ENCODE measurements at places on chromosomes 2 and 18. TPM values are rescaled to one million over a fixed set of nuclear protein-coding genes. Genes with fewer than 3 reads are reported as not detected.

DNA sequence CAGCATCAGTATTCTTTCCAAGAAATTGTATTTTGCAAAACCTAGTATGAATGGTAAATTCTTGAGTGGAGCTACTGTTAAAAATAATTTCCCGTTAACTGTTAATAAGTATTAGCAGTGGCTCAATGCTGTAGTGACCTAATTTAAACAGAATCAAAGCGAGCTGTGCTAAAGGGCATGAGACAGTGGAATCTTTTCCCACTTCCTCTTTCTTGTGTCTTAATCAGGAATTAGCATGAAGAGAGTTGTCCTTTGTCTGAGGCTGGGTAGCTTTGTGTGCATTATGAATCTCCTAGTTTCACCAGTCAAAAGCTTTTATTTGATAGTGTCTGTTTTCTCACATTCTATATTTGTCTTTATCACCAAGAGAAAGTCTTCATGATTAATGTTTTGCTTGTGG is 298.8 kb upstream of the GCFC2 start:
- H3K4me3 ChIP-seq = no peak overlapping the region
- H3K27me3 ChIP-seq = no peaks in the 10 kb centered on the region
- peaks cover 30% of the 10 kb centered on the region for H3K4me1 ChIP-seq
- no peak overlapping the region for H3K27ac ChIP-seq
- H3K36me3 ChIP-seq = no peaks in the 10 kb centered on the region

DNA sequence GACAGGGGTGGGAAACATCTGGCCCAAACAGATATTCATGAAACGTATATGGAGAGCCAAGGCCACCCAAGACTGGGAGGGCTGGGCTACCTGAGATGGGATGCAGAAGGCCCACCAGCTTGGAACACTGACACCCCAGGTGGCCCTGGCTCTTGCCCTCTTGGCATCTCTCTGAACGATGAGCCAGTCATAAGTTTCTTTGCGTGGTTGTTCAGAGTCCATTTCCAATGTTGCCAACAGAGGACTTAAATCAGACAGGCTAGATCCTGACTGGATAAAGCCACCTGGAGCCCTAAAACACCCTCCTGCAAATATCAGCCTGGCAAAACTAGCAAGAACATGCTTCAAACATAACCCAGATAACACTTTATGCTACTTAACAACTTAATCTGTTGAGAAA is 42.6 kb downstream of the LPIN2 start:
- H3K4me1 ChIP-seq = peaks cover 37% of the 10 kb centered on the region
- DNase-seq = no peak
- H3K27ac ChIP-seq = no peak overlapping the region
- no peaks in the 10 kb centered on the region for H3K27me3 ChIP-seq
- no peak overlapping the region for H3K4me3 ChIP-seq
- H3K36me3 ChIP-seq = no peaks in the 10 kb centered on the region

- H3K27ac ChIP-seq = no peak overlapping the region
- H3K36me3 ChIP-seq = no peaks in the 10 kb centered on the region
- H3K4me3 ChIP-seq = no peak overlapping the region
- DNase-seq = no peak
- H3K27me3 ChIP-seq = no peaks in the 10 kb centered on the region
- peaks cover 5% of the 10 kb centered on the region for H3K4me1 ChIP-seq
Measured at GRCh38 chr18:49055754-49056172, 105.0 kb upstream of the SMAD7 start.

GRCh38 chr2:28342081-28342967 is 50.3 kb upstream of the FOSL2 start:
- DNase-seq = no peak
- peaks cover 26% of the 10 kb centered on the region for H3K4me1 ChIP-seq
- no peaks in the 10 kb centered on the region for H3K36me3 ChIP-seq

DNA sequence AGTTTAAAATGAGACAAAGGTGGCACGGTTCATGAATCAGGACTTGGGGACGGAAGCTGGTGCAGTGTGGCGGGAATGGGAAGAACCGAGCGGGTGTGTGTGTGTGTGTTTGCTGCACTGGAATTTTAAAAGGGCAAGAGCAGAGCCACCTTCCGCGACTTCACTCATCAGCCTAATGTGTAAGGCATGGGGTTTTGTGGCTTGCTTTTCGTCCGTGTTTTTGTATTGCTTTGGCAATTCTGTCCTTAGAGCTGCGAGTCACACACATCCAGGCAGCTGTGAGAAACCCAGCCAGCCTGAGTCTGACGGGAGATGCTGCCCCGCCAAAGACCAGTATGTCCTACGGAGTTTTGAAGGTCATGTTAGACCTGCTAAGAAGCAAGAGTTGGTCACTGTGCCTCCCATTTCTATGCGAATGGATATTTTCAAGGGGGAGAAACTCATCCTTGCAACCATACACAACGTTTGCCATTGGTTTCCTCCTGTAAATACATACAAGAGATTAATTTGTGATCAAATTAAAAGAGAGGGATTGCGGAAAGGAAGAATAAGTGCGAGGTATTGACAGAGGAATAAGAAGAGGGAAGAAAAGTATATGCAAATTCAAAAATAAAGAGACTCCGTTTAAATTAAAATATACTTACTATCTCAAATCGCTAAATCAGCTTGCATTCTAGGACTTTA is 665 bp upstream of the CACNB4 start:
- DNase-seq = peak; percentile 22
- no peak overlapping the region for H3K27ac ChIP-seq
- H3K4me1 ChIP-seq = peaks cover 18% of the 10 kb centered on the region
- H3K4me3 ChIP-seq = peak overlapping the region; percentile 88
- H3K27me3 ChIP-seq = peaks cover 67% of the 10 kb centered on the region

DNA sequence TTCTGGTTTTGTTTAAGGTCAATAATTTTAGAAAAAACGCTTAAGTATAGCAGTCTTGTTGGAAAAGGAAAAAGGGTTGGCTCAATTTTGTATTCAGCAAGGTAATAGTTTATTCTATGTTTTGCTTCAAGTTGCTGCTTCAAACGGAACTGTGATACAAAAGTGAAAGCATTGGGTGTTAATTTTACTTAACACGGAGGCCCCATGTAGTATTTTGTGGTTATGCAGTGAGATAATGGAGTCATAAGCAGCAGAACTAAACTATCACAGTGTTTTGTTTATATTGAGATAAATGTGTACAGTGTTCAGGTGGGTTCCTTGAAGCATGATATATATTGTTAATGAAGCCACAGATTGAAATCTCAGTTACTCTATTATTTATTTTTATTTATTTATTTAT is 67.0 kb upstream of the LYPD6B start:
- no peak for DNase-seq
- no peaks in the 10 kb centered on the region for H3K27me3 ChIP-seq
- peaks cover 51% of the 10 kb centered on the region for H3K4me1 ChIP-seq
- peaks cover 15% of the 10 kb centered on the region for H3K36me3 ChIP-seq

DNA sequence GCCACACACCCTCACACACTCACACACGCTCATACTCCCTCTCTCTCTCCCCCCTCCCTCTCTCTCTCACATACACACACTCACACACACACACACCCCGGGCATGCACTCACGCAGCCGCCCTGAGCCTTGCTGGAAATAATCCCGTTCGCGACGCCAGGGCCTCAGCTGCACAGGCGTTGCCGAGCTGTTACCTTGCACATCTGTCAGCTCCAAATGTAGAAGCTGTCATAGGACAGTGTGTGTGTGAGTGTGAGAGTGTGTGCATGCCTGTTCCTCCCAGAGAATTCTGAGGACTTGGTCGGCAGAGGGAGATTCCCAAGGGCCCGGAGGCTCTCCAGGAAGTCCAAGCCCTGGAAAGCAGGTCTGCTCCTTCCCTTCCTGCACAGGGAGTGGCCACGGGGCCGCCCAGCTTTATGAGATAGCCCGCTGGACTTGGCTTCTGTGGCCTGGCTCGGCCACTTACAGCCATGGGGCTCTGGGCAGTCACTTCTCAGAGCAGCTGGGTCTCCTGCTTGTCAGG is 8.6 kb downstream of the SPR start:
- H3K4me3 ChIP-seq = no peak overlapping the region
- H3K27ac ChIP-seq = no peak overlapping the region
- H3K27me3 ChIP-seq = peaks cover 68% of the 10 kb centered on the region
- no peaks in the 10 kb centered on the region for H3K36me3 ChIP-seq

GRCh38 chr2:96143848-96144480 is 1.3 kb downstream of the DUSP2 start:
- DNase-seq = peak; percentile 60
- peaks cover 35% of the 10 kb centered on the region for H3K27me3 ChIP-seq
- H3K27ac ChIP-seq = no peak overlapping the region
- no peaks in the 10 kb centered on the region for H3K36me3 ChIP-seq
- H3K4me3 ChIP-seq = peak overlapping the region; percentile 76

- no peaks in the 10 kb centered on the region for H3K36me3 ChIP-seq
- no peak overlapping the region for H3K27ac ChIP-seq
- H3K4me3 ChIP-seq = 0 out of 2 replicates have a peak overlapping the region, but pooled peaks have one; percentile 96
- no peak for DNase-seq
Measured at GRCh38 chr2:191675807-191676721, 1.9 kb upstream of the NABP1 start.

- H3K36me3 ChIP-seq = no peaks in the 10 kb centered on the region
- H3K4me3 ChIP-seq = no peak overlapping the region
- no peak overlapping the region for H3K27ac ChIP-seq
- H3K27me3 ChIP-seq = no peaks in the 10 kb centered on the region
- H3K4me1 ChIP-seq = peaks cover 11% of the 10 kb centered on the region
Measured at GRCh38 chr2:159684796-159685195, 27.5 kb upstream of the MARCHF7 start.

DNA sequence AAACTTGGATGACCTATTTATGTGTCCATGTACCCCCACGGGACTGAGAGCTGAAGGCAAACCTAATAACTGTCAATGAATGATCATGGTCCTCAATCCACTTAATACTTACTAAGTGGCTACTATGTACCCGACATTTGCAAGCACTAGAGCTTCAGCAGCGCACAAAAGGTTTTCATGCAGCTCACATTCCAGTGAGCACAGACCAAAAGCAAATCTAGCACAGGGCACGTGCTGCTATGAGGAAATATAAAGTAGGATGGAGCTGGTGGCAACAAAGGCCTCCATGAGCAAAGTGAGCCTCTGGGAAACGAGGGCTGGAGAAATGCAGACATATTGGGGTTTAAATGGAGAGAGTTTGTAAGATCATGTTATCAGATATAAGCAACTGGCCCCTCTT is 3.5 kb downstream of the SLC40A1 start:
- H3K36me3 ChIP-seq = no peaks in the 10 kb centered on the region
- H3K27ac ChIP-seq = no peak overlapping the region
- H3K4me3 ChIP-seq = no peak overlapping the region

GRCh38 chr2:74646201-74646600 is 1.9 kb downstream of the M1AP start:
- DNase-seq = no peak
- peaks cover 2% of the 10 kb centered on the region for H3K36me3 ChIP-seq
- H3K27ac ChIP-seq = no peak overlapping the region
- peaks cover 19% of the 10 kb centered on the region for H3K4me1 ChIP-seq
- H3K27me3 ChIP-seq = peaks cover 29% of the 10 kb centered on the region

GRCh38 chr18:23263551-23264235 is 128.4 kb downstream of the CABLES1 start:
- H3K4me1 ChIP-seq = peaks cover 67% of the 10 kb centered on the region
- peaks cover 13% of the 10 kb centered on the region for H3K36me3 ChIP-seq
- no peak for DNase-seq

- H3K4me3 ChIP-seq = no peak overlapping the region
- no peaks in the 10 kb centered on the region for H3K27me3 ChIP-seq
- H3K27ac ChIP-seq = peak overlapping the region; percentile 76
- DNase-seq = no peak
- peaks cover 76% of the 10 kb centered on the region for H3K4me1 ChIP-seq
Measured at GRCh38 chr2:167342769-167343168, 454.5 kb downstream of the XIRP2 start.

GRCh38 chr2:153145470-153145978 is 333.0 kb downstream of the RPRM start:
- H3K27ac ChIP-seq = no peak overlapping the region
- no peaks in the 10 kb centered on the region for H3K27me3 ChIP-seq

DNA sequence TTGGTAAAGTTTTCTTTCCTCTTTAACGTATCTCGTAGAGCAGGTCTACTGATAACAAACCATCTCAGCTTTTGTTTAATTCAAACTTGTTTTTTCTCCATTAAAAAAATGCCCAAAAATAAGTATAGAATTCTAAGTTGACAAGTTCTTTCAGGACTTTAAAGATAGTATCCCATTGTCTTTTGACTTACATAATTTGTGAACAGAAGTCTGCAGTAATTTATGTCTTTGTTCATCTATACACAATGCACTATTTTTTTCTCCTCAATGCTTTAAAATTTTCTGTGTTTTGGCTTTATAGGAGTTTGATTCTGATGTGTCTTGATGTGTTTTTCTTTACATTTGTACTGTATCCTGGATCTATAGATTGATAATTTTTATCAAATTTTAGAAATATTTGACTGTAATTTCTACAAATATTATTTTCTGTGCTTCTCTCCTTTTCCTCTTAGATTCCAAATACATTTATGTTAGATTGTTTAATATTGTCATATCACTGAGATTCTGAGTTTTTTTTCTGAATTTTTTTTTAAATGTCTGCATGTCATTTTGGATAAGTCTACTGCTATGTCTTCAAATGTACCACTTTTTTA is 143.3 kb downstream of the FTCDNL1 start:
- peaks cover 13% of the 10 kb centered on the region for H3K36me3 ChIP-seq
- no peaks in the 10 kb centered on the region for H3K27me3 ChIP-seq
- H3K4me3 ChIP-seq = no peak overlapping the region
- no peak overlapping the region for H3K27ac ChIP-seq
- no peak for DNase-seq

DNA sequence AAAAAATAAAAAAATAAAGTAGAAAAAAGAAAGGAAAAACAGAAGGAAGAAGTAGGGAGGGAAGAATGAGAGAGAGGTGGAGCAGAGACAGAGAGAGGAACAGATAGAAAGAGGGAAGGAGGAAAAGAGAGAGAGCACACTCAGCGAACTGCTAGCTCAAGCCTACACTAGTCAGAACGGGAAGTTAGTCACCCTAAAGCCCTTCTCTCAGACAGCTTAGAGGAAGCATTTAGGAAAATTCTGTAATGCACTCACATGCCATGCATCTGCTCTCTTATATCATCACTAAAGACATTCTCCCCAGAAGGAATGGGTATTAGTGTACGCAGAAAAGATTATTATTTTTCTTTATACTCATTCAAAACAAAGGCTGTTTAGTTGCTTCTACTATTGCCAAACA is 68.1 kb upstream of the SULT1C3 start:
- H3K27ac ChIP-seq = no peak overlapping the region
- H3K36me3 ChIP-seq = no peaks in the 10 kb centered on the region
- no peaks in the 10 kb centered on the region for H3K27me3 ChIP-seq
- DNase-seq = no peak

GRCh38 chr2:138874251-138874650 is 94.1 kb upstream of the NXPH2 start:
- peaks cover 7% of the 10 kb centered on the region for H3K4me1 ChIP-seq
- H3K4me3 ChIP-seq = no peak overlapping the region
- peaks cover 10% of the 10 kb centered on the region for H3K36me3 ChIP-seq
- H3K27me3 ChIP-seq = no peaks in the 10 kb centered on the region
- H3K27ac ChIP-seq = no peak overlapping the region

- no peak overlapping the region for H3K27ac ChIP-seq
- H3K4me1 ChIP-seq = peaks cover 7% of the 10 kb centered on the region
- peaks cover 5% of the 10 kb centered on the region for H3K27me3 ChIP-seq
- no peak for DNase-seq
Measured at GRCh38 chr2:230327418-230328154, 593 bp downstream of the SP140L start.

- DNase-seq = no peak
- H3K4me3 ChIP-seq = no peak overlapping the region
Measured at GRCh38 chr2:101770726-101771125, 73.2 kb downstream of the MAP4K4 start.

The CHRNG gene
- total RNA-seq = not detected

The RGPD4 gene
- 0.05 TPM for total RNA-seq

The UBR3 gene
- total RNA-seq = 14.3 TPM

The FTCDNL1 gene
- total RNA-seq = 1.8 TPM

The RBM43 gene
- total RNA-seq = 2.9 TPM

The REG1A gene
- total RNA-seq = 8.2 TPM

The DPYSL5 gene
- total RNA-seq = 9.2 TPM

The CHRND gene
- total RNA-seq = 0.07 TPM

The MALL gene
- 3.8 TPM for total RNA-seq

The PLEK gene
- 0.37 TPM for total RNA-seq

The SPC25 gene
- total RNA-seq = 28.6 TPM

All from WTC11 (cell line).